ENCODE measurements at places on chromosomes 4 and X. TPM values are rescaled to one million over a fixed set of nuclear protein-coding genes. Genes with fewer than 3 reads are reported as not detected.

The AFM gene
- not detected for total RNA-seq

The IQCM gene
- not detected for total RNA-seq

DNA sequence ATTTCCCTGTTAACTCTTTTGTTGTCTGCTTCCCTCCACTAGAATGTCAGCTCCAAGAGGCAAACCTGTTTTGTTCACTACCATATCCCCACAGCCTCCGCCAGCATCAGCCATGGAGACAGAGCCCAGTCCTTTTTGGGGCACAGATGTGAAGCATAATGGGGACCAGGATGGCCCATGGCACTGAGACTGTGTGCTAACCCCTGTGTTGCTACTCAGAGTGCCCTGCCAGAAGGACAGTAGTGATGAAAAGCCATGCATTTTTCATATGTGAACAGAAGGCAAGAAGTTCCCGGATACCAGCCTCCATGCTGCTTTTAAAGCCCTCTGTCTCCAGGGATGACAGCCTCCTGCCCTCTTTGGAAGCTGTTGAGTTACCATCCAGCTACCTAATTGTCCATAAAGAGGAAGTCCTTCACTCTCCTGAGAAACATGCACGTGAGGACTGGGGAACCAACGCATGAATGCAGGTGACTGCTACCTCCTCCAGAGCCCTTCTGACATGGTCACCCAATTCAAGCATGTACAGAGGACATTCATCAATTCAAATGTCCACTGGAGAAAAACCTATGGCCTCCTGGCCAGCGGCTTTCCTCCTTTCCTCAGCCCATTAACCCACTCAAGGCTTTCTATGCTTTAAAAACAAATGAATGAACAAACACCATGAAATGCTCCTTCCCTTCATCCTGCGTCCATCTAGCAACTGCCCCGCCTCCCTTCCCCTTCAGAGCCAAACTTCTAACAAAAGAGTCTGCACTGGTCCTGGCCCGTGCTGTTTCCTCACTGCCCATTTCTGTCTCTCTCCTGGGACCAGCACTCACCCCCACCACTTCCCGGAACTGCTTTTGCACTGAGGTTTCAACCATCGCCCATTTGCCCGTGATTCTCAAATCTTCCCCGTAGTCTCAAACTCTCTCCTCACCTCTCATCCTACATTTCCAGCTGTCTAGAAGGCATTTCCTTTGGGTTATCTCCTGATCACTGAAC lies 18.0 kb downstream of the PNMA6F start:
- no peak for DNase-seq

- no peak for DNase-seq
Measured at GRCh38 chr4:81757691-81758090, 286.0 kb upstream of the RASGEF1B start.

- peak; percentile 58 for DNase-seq
Measured at GRCh38 chrX:119729408-119730201, 28.8 kb upstream of the SOWAHD start.
